ENCODE measurements at places on chromosomes 1 and 21.

GRCh38 chr1:11176081-11176706 is 13.0 kb upstream of the ANGPTL7 start:
- no peak for DNase-seq

DNA sequence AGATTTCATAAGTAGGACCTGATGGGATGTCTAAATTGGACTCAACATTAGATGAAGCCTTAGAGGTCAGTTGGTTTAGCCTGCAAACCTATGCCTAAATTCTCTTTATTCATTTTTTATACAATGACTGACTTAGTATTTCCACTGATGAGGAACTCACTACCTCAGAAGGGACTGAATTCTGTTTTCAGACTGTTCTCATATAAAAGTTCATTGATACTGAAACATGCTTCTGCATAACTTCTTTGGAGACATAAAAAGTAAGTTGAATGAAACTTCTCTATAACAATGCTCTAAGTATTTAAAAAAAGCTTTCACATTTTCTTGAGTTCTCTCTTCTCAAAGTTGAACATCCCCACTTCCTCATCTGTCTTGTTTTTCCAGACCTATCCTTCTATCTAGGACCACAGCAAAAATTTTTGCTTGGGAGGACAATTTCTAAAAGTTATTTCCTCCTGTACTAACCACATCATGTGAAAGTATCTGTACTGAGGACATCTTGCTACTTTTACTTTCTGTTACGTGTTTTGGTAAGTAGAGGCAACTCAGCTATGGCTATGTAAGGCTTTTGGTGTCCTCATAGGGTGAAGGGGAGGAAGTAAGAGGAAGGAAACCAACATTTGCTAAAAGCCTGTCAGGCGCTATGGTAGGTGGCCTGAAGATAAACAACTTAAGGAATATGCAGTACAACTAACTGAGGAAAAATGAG is 64.1 kb downstream of the USP24 start:
- DNase-seq, result no peak

GRCh38 chr21:43355925-43356289 is 71.0 kb downstream of the SIK1 start:
- no peak for DNase-seq

DNA sequence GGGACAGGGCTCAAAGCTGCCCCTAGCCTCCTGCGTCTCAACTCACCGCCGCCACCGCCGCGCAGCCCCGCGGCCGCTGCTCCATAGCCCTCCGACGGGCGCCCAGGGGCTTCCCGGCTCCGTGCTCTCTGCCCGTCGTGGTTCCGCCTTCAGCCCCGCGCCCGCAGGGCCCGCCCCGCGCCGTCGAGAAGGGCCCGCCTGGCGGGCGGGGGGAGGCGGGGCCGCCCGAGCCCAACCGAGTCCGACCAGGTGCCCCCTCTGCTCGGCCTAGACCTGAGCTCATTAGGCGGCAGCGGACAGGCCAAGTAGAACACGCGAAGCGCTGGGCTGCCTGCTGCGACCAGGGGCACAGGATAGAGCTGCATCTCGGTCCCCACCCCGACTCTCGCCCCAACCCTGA is at the start of gene TNFRSF25:
TNFRSF25 (minus strand) TSS at position 151 of the 400 bp plus-strand sequence; CDS start at position 85, 66 bp downstream.
- DNase-seq, result peak; percentile 32

- DNase-seq, result no peak
Measured at GRCh38 chr21:31489014-31489413, 145.0 kb upstream of the TIAM1 start.

DNA sequence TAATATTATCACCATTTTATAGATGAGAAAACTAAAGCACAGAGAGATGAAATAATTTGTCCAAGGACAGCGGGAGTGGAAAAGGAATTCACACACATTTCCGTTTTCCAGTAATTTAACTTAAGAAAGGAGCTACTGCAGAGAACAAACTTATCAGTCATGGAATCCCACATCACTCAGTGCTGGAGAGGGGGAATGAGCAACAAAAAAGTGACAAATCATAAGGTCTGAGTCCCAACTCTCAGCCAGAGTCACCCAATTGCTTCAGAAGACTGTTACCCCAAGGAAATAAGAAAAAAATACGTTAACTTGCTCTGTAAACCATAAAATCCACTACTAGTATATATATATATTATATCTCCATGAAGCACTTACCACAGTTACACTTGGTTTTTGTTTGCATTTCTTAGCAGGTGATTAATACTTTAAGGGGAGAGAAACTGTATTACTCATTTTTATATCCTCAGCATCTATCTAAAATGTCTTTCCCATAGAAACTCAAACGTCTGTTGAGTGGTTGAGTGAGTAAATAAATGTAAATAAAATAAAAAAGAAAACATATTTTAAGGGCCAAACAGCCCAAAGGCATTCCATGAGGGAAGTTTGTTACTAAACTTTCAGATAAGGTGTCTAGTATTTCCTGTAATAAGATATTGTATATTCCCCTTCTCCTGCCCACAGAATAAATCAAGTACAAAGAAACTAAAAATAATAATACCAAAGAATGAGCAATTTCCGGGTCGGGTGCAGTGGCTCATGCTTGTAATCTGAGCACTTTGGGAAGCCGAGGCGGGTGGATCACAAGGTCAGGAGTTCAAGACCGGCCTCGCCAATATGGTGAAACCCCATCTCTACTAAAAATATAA is 76.8 kb downstream of the SLC45A1 start:
- peak; percentile 18 for DNase-seq

DNA sequence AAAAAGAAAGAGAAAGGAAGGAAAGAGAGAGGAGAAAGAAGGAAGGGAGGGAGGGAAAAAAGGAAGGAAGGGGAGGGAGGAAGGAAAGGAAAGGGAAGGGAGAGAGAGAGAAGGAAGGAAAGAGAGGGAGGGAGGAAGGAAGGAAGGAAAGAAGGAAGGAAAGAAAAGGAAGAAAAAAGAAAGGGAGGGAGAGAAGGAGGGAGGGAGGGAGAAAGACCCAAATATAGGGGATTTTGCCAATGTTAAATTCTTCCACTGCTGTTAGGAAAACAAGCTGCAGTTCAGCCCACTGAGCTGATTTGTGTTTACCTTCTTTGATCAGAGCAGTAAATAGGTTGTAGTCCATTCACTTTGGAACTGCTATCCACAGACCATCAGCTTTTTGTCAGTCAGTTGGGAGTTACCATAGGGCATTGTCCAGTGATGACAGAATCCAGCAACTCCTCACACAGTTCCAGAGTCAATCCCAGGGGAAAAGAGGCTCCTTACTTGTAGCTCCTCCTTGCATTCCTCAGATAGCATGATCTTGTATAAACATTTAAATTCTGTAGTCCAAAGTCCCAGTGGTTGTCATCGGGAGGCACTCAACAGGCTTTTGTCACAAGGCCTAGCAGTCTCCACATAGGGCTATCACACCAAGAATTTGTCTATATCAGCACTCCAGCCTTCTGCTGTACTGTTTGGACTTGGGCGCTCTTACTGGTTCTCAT is 13.5 kb upstream of the PPP1R8 start:
- no peak for DNase-seq

- DNase-seq, result no peak
Measured at GRCh38 chr1:117572546-117572945, 33.3 kb upstream of the TENT5C start.

GRCh38 chr1:31939484-31940329 is 1.5 kb upstream of the PTP4A2 start:
- DNase-seq, result no peak

DNA sequence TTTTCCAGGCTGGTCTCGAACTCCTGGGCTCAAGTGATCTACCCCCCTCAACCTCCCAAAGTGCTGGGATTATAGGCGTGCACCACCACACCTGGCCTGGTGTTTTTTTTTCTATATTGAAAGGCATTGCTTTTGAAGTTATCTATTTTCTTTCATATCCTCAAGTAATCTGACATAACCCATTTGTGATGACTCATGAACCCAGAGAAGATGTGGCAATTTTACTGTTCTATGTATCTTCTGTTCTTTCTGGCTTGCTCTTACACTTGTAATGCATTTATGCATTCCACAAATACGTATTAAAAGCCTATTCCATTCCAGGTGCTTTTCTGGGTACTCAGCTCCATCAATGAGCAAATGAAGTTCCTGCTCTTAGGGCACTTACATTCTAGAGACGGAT is 29.9 kb upstream of the ERRFI1 start:
- no peak for DNase-seq

DNA sequence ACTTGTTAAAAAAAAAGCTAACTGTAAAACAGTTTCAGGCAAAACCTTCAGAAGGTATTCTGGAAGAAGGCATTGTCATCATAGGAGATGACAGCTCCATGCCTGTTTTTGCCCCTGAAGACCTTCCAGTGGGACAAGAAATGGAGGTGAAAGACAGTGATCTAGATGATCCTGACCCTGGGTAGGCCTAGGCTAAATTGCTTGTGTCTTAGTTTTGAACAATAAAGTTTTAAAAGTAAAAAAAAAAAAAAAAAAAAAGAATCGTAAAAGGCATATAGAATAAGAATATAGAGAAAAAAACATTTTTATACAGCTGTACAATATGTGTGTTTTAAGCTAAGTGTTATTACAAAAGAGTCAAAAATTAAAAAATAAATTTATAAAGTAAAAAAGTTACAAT is 106.6 kb upstream of the PLXNA2 start:
- DNase-seq, result no peak

GRCh38 chr21:35275776-35276175 is 226.7 kb upstream of the RUNX1 start:
- no peak for DNase-seq

- DNase-seq, result no peak
Measured at GRCh38 chr21:39803393-39803792, 58.4 kb downstream of the IGSF5 start.

- DNase-seq, result peak; percentile 95
Measured at GRCh38 chr1:248873409-248873992, 14.6 kb upstream of the ZNF692 start.

- no peak for DNase-seq
Measured at GRCh38 chr1:204511366-204511765, 4.8 kb upstream of the MDM4 start.

- DNase-seq, result no peak
Measured at GRCh38 chr21:14538483-14538882, 7.6 kb downstream of the SAMSN1 start.

DNA sequence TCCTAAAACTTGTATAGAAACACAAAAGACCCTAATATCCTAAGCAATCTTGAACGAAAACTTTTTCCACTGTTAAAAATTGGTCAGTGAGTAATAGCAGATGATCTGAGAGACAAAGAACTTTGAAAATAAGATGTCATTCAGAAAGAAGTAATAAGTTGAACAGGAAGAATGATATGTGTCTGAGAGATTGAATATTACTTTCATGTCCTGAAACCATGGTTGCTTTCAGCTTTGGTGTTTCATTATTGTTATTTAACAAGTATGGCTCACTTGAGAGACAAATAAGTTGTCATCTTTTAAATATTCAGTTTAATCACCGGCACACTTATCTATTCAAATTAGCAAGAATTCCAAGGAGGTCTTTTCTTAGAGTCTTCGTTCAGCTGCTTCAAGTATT is 11.4 kb downstream of the PRKACB start:
- no peak for DNase-seq

DNA sequence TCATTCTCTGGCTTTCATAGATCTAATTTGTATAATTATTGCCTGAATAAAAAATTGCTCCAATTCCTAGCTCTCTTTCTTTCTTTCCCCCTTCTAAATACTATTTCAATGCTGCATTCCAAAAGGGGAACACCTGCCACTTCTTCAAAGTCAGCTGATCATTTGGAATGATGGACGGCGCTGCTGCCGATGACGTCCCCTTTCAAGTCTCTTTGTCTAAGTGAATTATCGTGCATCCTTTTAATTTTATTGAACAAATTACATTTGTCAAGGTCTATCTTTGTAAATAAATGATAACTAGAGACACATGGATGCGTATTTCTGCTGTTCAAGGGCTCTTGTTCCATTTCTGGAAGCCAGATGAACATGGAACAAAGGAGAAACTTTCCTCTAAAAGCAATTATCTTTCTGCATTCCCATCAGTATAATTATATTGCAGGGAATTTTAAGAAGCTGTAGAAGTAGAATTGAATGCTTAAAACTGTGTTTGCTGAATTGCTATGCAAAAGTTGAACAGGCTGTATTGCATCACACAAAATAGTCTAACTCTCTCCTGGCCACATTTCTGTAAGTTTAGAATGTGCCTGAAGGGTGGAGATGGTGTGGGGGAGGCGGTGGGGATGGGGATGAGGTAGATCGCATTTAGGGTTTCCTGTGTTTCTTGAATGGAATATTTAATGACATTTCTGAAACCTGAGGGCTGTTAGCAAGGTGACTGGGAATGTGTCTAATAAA is 191.9 kb upstream of the LMO4 start:
- no peak for DNase-seq

Data from stimulated activated CD4-positive, alpha-beta T cell treated with anti-CD3 and anti-CD28 coated beads, Interleukin-1b, Interleukin-23, amount 100 ng/mL, for 1 hour (primary cell).